ENCODE measurements at places on chromosomes 1 and 21. TPM values are rescaled to one million over a fixed set of nuclear protein-coding genes. Genes with fewer than 3 reads are reported as not detected.

Gene ZNF684
- 5.0 TPM for total RNA-seq

Gene GCSAML
- total RNA-seq, result not detected

Gene GPR52
- total RNA-seq, result 0.22 TPM

Gene HNRNPCL1
- total RNA-seq, result not detected

DNA sequence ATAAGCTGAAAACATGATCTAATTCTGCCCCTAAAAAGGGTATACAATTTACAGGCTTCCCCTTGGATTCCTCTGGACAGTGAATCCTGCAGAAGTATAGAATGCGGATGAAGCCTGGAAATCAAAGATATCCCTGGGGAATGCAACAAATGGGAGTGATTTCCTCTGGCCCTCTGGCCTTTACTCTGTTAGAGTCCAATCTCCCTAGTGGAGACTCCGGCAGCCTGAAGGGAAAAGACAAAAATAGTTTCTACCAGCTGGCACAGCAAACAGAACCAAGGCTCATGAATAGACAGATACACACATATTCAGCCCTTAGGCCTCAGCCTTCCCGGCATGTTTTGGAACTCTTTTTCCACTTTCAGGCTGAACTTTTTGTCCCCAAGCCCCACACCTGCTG lies 3.9 kb upstream of the LRRC52 start:
- DNase-seq, result no peak

GRCh38 chr1:9817734-9818133 lies 6.0 kb downstream of the CLSTN1 start:
- DNase-seq, result no peak

- DNase-seq, result no peak
Observed at GRCh38 chr1:245589316-245589715, 434.5 kb downstream of the KIF26B start.

GRCh38 chr1:20124456-20125057 lies 5.2 kb upstream of the PLA2G2D start:
- DNase-seq, result no peak

DNA sequence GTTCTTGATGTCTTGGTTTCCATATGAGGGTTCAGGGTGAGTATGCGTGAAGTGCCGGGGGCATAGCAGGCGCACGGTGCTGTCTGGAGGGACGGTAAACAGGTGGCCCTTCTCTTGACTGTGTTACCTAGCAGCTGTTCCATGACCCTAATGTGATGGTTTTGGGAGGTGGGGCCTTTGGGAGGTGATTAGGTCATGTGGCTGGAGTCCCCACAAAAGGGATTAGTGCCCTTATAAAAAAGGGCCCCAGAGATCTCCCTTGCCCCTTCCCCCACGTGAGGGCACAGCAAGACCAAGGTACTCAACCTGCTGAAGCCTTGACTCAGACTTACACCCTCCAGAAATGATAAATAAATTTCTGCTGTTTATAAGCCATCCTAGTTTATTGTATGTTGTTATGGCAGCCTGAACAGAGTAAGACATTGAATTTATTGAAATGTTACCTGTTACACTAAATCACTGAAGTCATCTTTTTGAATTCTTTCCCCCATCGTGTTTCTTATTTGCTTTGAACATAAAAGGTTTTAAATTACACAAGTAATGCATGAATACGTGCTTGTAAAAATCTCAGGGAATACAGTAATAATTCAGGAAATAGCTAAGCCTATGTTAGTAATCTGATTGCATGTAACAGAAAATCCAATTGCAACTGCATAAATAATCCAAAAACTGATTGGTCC lies 15.6 kb downstream of the TRAPPC10 start:
- DNase-seq, result no peak

DNA sequence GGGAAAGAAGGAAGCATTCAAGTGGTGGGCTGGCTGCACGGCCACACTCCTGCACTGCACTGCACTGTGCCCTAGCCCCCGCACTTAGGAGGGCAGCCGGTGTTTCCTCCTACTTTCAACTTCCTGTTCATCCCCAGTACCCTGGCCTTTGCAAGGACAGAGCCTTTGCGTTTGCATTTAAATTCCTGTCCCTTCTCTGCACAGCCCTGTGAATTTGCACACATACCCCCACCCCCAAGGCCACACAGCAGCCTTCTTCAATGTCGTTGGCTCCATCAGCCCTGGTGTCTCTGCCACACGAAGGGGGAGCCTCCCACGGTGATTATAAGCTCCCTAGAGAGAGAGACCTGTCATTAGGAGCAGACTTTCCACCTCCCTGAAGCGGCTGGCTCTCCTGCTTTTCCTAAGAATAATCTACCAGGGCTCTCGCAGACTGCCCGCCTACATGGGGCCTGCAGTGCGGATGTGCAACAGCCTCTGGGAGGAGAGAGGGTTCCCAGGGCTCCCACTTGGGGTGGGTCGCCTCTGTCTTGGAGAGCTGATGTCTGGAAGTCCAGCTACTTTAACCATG lies 13.2 kb upstream of the SLC45A3 start:
- no peak for DNase-seq

DNA sequence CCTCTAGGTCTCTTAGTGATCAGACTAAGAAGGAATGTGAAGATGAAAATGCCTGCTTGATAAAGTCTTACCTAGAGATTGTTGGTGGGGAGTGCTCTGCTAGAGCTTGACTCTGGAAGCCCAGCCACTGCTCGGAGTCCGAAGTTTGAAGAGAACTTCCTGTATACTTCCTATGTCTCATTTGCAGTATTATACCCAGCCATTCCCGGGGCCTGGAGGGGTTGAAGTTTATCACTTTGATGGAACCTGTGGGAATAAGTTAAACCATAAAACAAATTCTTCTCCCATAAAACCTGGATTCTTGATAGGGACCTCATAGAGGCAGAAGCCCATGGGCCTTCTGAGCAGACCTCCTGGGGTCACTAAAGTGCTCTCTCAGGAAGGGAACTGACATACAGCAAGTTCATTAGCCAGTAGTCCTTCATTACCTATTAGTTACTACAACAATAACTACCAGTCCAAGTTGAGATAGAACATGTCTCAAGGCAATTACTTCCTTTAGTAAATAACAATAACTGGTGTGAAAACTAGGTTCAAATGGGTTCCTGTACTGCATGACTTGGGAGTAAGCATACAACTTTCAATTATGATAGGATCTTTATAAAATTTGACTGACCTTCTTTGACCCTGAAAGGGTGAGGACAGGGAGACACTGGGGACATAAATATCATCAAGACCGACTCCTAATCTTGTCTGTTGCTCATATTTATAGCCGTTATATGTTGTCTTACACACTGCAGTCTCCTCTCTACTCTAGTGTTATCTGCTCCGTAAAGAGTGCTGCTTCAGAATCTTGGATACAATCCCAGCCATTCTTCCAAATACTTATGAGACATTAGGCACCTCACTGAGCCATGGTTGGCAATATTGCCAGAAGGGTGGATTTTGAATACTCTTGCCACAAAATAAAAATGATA lies at the start of gene OR6N1:
OR6N1 (minus strand) TSS at position 246 of the 917 bp plus-strand sequence. CDS start 5,513 bp downstream, outside the sequence.
- no peak for DNase-seq

DNA sequence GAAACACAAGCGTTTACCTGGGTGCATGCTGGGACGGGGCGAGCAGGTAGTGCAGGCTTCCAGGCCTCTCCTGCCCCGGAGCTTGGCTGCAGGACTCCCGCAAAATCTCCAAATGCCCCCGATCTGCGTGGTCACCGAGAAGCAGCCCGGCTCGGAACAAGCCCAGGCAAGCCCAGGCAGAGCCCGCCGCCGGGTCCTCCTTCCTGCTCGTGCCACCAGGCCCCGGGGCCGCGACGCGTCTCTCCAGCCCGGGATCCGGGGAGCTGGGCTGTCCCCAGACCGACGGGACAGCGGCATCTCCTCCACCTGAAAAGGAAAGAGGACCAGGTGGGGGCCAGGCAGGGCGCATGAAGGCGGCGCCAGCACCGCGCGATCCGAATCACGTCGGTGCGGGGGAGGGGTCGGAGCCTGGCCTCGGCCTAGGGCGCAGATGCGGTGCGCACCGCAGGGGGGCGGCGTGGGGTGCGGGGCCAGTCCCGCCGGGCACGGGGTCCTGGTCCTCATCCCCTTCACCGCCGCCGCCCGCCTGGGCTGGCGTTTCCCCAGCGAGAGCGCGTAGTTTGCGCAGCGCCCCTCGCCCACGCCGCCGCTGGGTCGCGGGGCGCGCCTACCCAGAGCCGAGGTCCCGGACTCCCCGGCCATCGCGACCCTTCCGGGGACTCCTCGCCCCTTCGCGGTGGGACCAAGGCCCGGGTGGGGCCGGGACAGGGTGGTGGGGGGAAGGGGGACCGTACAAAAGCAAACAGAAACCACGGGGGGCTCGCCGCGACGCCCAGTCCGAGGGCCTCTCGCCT lies 52.4 kb upstream of the H6PD start:
- peak; percentile 56 for DNase-seq

DNA sequence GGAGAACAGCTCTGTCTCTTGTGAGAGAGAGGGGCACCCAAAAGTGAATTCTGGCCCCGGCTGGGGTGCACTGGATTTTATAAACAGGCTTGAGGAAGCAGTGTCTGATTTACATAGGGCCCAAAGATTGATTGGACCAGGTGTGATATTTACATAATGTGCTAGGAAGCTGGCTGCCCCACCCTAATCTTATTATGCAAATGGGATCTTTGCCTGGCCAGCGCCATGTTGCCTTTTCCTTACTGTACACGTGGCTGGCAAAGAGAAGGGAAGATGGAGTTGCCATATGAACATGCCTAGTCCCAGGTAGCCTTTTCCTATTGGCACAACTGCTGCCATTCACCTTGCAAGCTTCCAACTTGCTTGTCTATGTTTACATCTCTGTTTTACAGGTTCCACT lies 29.0 kb upstream of the CFHR4 start:
- DNase-seq, result no peak

- DNase-seq, result no peak
Observed at GRCh38 chr1:97034651-97035050, 313.1 kb downstream of the PTBP2 start.

GRCh38 chr1:64482720-64483119 lies 12.8 kb downstream of the CACHD1 start:
- no peak for DNase-seq

DNA sequence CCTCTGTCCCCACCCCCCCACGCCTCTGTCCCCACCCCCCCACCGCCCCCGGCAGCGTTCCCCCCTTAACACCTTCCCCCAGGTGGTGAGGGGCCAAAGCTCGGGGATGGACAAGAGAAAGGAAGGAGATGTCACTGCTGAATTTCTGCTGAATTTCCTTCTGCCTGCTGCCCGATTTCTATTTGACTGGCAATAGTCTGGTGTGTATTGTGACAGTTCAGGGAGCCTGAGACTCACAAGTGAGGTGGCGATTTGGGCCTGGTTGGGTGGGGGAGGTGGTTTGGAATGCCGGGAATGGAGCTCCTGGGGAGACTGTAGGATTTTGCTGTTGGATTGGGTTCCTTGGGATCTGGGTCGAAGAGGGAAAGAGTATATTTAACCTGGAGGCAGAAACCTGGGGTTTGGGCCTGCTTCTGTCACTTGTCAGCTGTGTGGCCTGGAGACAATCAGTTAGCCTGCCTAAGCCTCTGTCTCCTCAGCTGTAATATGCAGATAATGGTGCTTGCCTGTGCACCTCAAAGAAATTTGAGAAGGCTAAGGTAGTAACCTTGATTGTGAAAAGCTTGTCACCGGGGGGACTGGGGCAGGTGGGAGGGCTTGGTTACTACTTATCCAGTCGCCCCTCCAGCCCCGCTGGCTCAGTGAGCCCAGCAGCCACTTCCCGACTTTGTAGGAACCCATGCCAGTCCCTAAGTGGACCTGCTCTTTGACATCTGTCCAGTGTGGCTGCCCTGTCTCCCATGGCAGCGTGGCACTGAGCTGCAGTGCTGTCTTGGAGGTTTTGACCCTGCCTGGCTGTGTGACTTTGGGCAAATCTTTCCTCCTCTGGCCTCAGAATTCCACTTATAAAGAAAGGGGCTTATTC lies 7.7 kb upstream of the LMNA start:
- peak; percentile 72 for DNase-seq

DNA sequence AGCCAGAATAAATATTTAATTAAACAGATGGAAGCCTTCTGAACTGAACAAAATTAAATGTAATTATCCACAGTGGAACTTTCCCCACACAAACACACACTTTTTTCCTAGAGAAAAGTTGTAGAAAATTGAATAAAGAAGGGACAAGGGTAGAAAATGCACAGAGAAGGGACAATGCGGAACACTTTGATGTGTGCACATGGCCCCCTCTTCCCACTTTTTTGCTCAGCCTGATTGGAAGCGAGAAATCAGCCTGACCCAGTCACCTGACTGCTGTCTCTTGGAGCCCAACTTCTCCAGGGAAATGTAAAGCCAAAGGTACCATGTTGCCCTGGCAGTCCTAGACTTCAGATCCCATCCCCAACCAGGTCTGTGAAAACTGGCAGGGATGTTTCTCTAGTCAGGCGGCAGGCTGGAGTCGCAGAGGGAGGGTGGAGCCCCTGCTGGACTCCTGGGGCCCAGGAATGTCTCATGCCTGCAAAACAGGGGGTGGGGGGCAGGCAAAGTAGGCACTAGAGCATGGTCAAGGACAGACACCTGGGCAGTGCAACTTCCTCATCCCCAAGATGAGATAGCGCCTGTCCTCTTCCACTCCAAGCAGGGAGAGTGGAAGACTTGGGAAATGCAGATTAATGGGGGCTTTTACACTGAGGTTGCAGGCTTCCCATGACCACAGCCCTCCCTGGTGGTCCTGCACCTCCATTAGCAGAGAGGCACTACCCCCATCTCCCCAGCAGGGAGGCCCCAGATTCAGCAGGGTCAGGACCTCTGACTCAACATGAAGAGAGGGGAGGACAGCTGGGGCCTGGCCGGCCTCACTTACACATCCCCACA lies 2.8 kb downstream of the CERS2 start:
- DNase-seq, result peak; percentile 50

DNA sequence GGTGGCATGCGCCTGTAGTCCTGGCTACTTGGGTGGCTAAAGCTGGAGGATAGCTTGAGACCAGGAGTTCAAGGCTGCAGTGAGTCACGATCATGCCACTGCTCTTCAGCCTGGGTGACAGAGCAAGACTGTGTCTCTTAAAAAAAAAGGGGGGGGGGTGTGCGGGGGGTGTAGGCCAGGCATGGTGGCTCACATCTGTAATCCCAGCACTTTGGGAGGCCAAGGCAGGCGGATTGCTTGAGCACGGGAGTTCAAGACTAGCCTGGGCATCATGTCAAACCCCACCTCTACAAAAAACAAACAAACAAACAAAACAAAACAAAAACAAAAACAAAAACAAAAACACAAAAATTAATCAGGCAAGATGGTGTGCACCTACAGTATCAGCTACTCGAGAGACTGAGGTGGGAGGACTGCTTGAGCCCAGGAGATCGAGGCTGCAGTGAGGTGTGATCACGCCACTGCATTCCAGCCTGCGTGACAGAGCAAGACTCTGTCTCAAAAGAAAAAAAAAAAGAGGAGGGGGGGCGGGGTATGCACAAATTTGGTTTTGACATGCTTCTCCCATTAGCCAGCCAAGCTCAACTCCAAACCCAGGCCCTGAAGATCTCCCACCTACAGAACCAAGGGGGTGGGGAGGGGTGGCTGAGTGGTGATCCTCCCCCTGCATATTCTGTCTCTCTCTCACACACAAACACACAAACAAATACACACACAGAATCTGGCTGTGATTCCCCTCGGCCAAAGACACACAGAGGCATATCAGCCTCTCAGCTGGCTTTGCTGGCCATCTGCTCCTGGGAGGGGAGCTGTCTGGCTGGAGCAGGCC lies 3.1 kb downstream of the PTAFR start:
- no peak for DNase-seq
